ENCODE measurements at places on chromosomes 3 and 15.
A peak's percentile ranks its signal among the peaks of the same experiment; 100 is the strongest.

GRCh38 chr3:46503200-46503874 is 5.6 kb downstream of the RTP3 start:
- no peak for DNase-seq

GRCh38 chr3:13884851-13885703 is 5.2 kb upstream of the WNT7A start:
- peak; percentile 9 for DNase-seq

DNA sequence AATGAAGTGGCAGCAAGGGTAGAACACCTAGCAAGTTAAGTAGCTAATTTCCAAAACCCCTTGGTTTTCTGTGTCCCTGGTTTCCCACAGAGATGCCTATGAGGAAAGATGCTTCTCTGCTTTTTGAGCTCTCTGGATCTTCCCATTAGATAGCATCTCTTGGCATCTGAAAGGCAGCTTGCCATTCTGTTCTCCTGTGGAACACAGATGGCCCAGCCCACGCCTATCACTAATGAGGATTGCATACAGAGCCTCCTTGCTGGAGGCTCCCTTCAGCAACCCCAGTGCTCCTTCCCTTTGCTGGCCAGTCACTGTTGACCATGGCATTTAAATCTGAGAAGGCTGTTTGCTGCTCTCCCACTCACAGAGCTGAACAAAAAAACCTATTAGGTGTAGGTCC is 34.4 kb upstream of the ETV5 start:
- DNase-seq = no peak

DNA sequence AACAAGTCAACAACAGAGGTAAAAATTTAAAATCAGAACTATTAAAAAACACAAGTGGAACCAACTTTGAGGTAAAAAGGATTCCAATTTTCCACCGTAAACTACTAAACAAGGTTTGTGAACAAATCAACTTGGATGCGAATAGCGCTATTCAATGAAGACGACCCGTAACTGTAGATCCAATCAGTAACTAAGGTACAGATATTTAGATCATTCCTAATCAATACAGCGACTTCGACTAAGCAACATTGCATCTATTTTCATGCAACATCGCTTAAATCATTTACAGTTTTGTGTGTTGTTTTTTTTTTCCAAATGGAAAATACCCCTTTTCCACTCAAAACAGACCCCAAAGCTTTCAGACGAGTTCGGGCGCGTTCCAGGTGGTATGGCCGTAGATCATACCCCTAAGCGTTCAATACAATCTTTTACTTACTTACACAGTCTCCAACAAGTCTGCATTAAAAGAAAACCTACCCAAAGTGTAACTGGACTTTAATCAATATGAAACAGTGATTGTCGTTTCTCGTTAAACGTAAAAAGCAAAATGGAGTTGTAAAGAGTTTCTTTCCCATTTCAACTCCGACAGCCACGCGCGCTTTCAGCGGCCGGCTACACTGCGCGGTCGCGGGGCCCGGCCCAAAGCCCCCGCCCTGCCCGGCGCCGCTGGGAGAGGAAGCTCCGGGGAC is 786 bp downstream of the RHOA start:
- DNase-seq = no peak

GRCh38 chr15:91515188-91515754 is 338.2 kb upstream of the SLCO3A1 start:
- no peak for DNase-seq

GRCh38 chr3:13539671-13540070 is 9.3 kb upstream of the FBLN2 start:
- DNase-seq = no peak

DNA sequence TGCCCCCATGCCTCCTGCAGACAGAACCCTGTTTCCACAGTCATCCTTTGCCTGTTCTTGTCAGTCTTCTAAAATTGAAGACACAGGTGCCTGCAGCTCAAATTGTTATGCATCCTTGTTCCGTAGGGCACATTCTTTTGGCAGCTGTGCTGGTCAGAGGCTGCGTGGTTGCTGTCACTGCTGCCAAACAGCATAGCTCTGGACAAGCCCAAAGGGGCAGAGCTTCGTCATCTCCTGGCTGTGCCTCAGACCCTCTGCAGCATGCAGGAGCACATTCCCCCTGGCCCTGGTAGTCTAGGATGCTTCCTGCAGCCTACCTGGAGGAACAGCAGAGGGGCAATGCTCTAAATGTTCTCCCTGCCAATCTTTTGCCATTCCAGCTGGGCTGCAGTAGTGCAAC is 2.1 kb upstream of the FBXL22 start:
- DNase-seq = no peak

- no peak for DNase-seq
Observed at GRCh38 chr3:120404876-120405275, 45.9 kb downstream of the FSTL1 start.

DNA sequence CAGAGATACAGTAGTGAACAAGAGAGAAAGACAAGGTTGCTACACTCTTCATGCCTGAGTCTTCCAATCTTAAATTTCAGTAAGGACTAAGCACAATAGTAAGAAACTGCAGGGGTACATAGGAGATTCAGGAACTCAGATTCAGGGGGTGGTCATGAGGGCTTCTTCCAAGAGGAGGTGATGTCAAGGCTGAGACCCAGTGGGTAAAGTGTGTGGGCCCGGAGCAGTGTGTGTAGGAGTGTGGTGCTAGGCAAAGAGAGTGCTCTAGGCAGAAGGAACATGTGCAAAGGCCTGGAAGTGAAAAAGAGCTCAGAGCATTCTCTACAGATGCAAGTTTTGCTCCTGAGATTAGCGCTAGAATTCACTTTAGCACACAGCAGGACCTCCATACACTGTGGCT is 102.9 kb upstream of the SPATA12 start:
- DNase-seq = no peak

GRCh38 chr3:171828902-171829770 is 14.0 kb upstream of the TMEM212 start:
- no peak for DNase-seq

DNA sequence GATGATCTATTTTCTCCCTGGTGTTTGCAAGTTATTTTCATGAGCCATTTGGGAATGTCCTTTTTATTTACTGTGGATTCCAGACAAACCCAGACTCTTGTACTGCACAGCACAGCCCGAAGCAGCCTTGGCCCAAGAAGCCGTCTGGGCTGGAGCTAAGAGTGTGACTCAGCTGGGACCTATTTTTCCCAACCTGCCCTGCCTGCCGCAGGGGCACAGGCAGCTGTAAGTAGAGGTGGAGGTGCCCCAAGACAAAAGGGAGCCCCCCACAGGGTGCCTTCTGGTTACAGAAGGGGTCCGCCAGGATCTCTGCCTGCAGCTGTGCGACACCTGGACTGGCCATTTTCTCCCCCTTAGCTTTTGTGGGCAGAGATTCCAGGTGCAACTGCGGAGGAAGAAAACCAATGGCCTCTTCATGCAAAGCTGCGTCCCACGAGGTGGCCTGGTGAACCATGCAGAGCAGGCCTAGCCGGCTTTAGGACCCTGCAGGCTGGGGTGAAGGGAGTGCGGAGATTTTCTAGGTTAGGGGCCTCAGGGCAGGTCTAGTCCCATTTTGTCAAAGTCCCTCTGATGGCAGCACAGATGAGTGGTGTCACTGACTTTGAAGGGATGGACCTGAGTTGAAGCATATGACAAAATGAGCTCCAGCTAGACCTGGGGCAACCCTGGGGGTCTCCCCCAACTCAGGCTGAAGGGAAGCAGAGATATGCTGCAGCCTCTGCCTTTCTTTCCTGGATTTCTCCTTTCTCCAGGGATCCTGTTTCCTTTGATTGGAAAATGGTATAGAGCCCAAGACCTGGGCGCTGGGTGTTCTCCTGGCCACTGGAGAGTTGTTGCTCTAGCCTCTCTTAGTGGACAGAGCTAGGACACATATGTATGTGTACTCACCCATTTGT is 131.2 kb downstream of the KLF13 start:
- no peak for DNase-seq

GRCh38 chr3:169348276-169348675 is 315.2 kb downstream of the MECOM start:
- no peak for DNase-seq

DNA sequence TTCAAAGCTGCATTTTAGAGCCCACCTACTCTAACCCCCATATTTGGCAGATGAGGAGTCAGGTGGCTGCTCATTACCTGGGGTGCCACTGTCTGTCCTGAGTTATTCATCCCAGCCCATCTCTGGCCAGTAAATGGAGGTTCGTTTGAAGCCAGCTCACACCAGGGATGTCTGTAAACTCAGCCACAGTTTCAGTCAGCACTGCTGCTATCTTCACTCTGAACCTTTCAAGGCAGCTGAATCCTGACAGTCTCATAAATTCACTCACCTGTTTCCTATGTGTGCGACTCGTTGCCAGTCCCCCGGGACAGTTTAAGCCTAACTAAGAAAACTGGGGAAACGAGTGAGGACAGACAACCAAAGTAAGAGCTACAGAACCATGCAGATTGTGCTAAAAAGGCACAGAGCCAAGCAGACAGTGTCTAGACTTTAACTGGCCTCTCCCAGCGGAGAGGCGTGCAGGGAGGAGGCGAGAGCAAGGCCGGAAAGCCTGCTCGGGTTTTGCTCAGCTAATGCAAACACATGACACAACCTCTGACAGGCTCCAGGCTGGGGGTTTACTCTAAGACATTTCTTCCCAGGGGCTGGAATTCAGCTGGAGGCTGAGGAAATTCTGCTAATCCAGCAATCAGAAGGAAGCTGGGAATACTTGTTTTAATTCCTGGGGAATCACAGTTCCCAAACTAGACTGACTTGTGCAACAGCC is 12.0 kb downstream of the FSTL1 start:
- DNase-seq = no peak

GRCh38 chr3:8938021-8938420 is 25.3 kb downstream of the RAD18 start:
- DNase-seq = no peak

GRCh38 chr15:85296615-85297402 is 83.6 kb upstream of the AKAP13 start:
- peak; percentile 59 for DNase-seq

DNA sequence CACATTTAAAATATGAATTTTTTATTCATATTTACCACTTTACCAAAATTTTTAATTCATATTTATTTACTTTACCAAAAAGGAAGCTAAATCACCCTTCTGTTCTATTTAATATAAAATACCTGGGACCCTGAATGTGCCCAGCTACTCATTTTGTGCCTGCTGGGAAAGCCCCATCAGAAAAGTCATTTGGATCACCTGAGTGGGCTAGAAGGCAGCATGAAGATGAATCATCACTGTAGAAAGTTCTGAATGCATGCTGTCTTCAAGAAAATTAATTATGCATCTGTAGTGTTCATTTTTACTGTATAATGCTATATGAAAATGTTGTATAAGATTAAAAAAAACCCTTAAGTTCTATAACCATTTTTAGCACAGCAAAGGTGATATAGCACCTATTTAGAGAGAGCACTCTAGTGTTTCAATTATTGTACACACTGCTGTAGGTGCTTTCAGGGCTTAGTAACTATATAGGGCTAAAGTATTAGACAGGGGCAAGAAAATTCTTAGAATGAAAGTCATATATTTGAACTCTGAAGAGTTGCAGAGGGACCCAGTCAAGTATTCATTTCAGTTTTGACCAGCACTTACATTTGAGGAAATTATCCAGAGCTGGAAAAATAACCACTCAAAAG is 175.1 kb downstream of the NFKBIZ start:
- no peak for DNase-seq

- no peak for DNase-seq
Observed at GRCh38 chr3:172143739-172144497, 104.5 kb downstream of the FNDC3B start.

- DNase-seq = no peak
Observed at GRCh38 chr3:172711454-172711795, 558 bp upstream of the NCEH1 start.

DNA sequence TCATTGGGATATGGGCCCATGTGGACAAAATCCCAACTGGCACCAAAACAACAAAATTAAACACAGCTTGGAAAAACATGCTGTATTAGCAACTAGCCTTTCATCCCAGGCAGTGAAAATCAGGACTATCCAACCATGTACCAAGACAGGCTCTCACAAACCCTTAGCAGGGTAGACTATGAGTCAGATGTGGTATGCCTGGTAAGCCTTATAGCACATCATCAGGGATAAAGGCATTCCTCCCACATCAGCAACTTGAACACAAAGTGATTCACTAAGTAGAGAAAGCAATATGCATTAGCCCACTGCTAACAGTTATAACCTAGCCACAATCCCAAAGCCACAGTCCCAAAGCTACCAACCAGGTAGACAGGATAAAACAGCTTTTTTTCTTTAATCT is 8.0 kb downstream of the CEP152 start:
- DNase-seq = no peak

- no peak for DNase-seq
Observed at GRCh38 chr15:67130166-67130565, 64.8 kb downstream of the SMAD3 start.

DNA sequence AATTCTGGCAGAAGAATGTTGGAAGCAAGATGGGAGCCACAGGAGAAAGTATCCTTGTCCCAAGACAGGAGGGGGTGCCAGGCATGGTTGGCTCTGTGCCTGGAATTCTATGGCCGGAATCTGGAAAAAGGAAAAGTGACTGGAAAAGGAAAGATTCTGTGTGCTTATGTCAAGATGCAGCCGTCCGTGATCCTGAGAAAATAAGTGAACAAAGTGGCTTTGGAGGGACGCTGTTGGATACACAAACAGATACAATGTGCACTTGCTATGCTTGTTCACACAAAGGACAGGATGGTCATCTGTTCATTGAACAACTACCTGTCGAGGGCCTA is 28.5 kb upstream of the MUC20 start:
- DNase-seq = no peak

DNA sequence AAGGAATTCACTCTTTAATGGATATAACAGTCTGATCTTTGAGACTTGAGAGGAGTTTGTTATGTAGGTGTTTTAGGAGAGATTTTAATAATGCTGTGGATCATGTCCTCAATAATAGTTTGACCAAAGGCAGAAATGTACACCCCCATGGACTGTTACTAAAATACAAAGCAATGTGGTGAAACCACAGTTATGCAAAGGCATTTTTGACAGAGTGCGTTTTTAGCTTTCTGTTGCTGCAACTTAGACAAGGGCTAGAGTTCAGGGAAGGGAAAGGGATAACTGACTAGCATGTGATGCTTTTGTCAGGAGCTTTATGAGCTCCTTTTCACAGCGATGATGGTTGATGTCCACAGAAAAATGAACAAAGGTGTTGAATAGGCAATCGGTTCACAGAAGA is 3.6 kb upstream of the STARD5 start:
- no peak for DNase-seq

DNA sequence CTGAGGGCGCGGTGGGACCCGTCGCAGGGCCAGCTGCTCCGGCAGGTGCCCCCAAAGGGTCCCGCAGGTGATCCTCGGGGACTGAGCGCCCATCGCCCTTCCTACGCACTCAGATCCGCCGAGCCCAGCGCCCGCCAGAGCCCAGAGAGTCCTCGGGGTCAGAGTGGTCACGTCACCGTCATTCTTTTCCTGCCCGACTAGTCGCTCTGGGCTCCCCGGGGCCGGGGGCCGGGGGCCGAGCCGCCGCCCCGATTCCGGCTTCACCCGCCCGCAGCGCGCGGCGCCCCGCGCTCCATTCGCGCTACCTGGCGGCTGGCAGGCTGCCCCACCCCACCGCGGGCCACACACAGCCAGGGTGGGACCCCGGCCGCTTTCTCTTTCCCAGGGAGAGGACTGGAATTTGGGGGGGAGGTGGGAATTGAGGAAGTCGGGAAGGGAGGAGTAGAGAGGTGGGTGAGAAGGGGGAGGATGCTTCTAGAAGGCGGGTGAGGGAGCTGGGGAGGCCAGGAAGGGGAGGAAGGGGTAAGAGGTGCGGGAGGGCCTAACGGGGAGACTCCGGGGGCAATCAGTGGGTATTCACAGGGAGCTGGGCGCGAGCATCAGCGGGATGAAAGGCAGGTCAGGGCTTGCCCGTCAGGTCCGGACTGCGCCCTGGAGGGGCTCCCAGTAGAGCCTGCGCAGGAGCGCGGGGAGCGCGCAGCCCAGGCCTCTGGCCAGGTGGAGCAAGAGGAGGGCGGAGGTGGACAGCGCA is 36.1 kb upstream of the EPHB3 start:
- DNase-seq = peak; percentile 52
